Naive thymus-derived CD4-positive, alpha-beta T cell (primary cell): ENCODE measurements at places on chromosomes 16 and 17. TPM values are rescaled to one million over a fixed set of nuclear protein-coding genes. Genes with fewer than 3 reads are reported as not detected.

The FTSJ3 gene
- 44.4 TPM for polyA plus RNA-seq

The KRTAP4-3 gene
- polyA plus RNA-seq: not detected

The SLFN12L gene
- 13.6 TPM for polyA plus RNA-seq

The TMC8 gene
- polyA plus RNA-seq: 217 TPM

The TNRC6A gene
- polyA plus RNA-seq: 13.4 TPM

The ITGA2B gene
- polyA plus RNA-seq: not detected

GRCh38 chr17:14882131-14882530 lies 383.0 kb downstream of the PMP22 start:
- no peak for DNase-seq

DNA sequence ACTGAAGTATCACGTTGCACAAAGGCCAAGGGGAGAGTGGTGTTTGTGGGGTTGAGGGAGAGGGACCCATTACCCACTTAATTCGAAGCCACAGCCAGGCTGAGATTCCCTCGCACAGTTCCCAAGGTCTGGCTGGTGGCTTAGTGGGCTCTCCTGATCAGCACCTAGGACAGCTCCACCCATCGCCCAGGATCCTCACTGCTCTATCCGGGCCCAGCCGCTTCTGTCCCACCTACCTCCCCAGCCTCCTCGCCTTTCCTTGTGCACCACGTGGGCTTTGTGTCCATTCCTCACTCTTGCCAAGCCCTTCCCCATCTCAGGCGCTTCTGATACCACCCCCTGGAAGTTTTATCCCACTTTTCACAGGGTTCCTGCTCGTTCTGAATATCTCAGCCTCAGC lies 163.5 kb downstream of the CCT6B start:
- no peak for DNase-seq

DNA sequence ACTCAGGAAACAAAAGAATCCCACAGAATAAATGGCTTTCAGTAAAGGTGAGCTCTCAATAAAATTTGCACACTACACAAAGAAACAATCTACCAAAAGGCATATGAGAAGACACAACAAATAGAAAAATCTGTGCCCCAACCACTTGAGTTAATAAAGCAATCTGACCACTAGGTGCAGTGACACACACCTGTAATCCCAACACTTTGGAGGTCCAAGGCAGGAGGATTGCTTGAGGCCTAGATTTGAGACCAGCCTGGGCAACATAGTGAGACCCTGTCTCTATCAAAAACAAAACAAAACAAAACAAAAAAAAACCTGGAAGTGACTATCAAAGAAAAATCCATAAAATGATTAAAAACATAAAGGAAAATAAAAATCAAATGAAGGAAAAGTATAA lies 9.6 kb upstream of the ABCA5 start:
- DNase-seq: no peak

DNA sequence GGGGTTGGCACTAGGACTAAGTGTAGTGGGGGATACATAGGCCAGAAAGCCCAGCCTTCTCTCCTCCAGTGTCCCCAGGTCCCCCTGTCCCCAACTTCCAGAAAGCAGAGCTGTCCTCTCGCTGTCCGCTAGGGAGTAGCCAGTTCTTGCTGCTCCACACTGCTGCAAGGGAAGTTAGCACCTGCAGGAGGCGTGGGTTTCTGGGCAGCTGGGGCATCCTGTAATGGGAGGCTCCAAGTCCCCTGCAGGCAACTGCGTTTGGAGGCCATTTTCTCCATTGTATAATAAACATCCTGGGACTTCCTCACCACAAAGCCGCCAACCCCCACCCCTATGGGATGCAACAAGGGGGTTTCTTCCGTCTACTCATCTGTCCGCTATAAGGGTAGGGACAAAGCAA lies 1.7 kb downstream of the RPRML start:
- DNase-seq: no peak

DNA sequence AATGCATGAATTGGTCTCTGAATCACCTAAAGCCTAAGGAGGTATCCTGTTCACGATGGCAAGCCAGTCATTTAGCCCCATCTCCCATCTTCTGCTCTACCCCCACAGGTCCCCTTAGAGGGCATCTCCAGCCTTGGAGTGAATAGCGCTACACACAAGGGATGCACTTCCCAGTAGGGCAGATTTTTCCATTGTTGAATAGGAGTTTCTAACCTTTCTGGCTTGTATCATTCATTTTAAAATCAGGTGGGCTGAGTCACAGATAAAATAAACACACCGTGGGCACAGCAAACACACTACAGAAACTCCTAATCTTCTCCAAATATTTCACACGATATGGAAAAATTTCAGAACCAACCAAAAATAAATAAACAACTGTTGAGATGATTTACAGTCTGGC lies 201.2 kb upstream of the NOG start:
- DNase-seq: no peak

- DNase-seq: no peak
These were observed 329 bp downstream of the SMARCD2 start for GRCh38 chr17:63842173-63842539.

- DNase-seq: no peak
These were observed 502 bp downstream of the SMPD3 start for GRCh38 chr16:68447653-68448359.

- no peak for DNase-seq
These were observed 18.8 kb downstream of the PDZD9 start for GRCh38 chr16:21982108-21982507.

DNA sequence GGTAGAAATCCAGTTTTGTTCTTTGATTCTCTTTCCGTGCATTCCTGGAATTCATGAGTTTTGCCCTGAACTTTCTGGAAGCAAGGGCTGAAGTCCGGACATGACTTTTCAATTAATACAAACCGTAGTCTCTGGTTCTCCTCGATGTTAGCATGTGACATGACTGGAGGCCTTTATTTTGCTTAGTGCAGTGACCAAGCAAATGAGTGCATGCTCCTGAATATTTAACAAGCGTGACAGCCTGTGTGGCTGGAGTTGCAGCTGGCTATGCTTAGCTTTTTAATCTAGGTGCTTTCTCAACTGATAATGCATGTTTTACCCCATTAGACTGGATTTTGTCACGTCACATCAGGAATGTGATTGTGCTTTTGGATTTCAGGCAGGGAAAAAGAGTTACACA lies 302.1 kb downstream of the MAP2K6 start:
- DNase-seq: no peak

GRCh38 chr17:9356488-9356911 lies 219.1 kb downstream of the STX8 start:
- DNase-seq: no peak

DNA sequence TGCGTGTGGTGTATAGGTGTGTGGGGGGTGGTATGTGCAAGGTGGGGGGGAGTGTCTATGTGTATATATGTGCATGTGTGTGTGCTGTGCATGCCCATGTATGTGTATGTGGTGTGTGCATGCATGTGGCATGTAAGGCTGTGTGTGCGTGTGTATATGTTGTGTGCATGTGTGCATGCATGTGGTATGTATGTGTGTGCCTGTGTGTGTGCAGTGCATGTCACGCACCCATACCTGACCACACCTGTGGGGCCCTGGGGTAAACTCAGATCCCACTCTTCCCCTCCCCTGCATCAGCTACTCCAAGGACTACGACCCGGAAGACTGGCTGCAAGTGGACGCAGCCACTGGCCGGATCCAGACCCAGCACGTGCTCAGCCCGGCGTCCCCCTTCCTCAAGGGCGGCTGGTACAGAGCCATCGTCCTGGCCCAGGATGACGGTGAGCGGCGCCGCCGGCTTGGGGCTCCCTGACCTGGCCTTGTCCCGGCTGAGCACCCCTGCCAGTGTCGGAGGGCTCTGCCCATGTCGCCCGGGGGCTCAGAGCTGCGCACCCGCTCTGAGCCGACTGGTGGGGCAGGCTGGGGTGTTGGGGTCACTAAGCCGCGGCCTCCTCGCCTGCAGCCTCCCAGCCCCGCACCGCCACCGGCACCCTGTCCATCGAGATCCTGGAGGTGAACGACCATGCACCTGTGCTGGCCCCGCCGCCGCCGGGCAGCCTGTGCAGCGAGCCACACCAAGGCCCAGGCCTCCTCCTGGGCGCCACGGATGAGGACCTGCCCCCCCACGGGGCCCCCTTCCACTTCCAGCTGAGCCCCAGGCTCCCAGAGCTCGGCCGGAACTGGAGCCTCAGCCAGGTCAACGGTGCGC lies 9.1 kb downstream of the SLC22A31 start:
- DNase-seq: no peak

DNA sequence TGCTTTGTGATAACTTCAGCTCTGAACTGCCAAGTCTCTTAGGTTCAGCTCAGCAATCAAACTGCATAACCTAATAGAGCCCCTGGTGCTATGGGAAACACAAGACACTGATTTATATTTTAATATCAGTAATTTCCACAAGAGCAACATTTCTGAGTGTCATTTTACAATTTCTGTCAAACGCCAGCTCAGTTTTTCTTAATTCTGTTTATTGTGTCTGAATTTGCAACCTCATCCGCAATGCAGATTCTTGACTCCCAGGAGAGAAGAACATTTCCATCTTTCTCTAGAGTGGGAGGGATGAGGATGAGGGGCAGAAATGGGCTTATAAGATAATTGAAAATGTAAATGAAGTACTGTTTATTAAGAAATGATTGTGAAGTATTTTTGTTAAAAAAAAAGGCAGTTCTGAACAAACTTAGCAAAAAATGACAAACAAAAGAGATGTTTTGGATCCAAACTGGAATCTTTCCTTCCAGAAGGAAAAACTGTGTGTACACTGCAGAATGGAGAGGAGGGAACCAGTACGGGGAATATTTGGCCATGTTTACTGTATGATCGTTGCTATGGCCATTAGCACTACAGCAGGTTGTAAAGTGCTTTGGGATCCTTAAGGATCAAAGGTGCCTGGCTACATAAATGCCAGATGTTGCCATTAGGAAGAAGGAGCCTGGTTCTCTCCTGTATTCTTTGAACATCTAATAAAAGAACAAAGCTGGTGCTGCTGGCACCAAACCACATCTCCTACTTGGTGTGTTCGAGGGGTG lies 7.4 kb upstream of the PMFBP1 start:
- DNase-seq: no peak

- no peak for DNase-seq
These were observed 458 bp downstream of the ENKD1 start for GRCh38 chr16:67666032-67666551.

DNA sequence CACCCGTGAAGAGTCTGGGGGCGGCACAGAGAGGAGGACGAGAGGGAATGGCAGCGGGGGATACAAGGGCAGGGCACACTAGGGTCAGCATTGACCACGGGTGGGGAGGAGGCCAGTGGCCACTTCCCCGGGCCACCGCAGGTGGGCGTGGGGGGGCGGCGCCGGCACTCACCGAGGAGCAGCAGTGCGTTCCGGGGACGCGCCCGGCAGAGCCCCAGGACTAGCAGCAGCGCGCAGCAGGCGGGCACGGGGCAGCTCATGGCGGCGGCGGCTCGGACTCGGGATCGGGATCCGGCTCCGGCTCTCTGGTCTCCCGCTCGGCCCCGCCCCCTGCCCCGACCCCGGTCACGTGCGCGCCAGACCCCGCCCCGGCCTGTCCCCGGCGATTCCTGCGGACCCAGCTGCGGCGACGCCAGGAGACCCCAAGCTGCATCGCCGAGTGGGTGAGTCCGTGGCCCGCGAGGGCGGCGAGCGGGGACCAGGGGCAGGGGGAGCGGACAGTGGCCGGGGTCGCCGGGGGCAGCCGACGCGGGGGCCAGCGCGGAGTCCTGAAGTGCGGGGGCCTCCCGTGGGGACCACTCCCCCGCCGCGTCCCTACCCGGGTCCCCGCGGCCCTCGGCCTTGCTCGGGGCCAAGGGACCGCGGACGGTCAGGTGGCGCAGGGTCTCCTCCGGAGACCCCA lies at the start of the genes SGSH and SLC26A11:
Gene SGSH (minus strand): TSS at position 280 of the 682 bp plus-strand sequence. CDS start 20 bp downstream, at position 260.
Gene SLC26A11 (plus strand): TSS at position 374 of the 682 bp plus-strand sequence. CDS start 1,134 bp downstream, outside the sequence.
- peak; percentile 73 for DNase-seq

- DNase-seq: no peak
These were observed 140.9 kb downstream of the SHISA9 start for GRCh38 chr16:13042291-13042685.

DNA sequence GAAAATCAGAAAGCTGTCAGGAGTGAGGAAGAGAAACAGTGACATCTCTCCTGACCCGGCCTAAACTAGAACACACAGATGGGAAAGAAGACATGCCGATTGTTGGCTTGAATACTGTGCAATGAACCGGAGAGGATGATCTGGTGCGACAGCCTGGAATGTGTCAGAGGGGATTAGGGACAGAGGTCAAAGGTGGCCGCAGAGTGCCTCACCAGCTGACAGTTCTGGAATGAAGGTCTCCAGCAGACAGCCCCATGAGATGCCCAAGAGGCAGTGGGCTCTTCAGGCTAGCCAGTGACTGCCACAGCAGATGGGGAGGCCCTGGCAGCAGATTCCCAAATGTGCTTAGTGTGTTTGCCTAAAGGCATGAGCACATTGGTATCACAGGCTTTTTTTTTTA lies 623.2 kb downstream of the CDH8 start:
- DNase-seq: no peak

DNA sequence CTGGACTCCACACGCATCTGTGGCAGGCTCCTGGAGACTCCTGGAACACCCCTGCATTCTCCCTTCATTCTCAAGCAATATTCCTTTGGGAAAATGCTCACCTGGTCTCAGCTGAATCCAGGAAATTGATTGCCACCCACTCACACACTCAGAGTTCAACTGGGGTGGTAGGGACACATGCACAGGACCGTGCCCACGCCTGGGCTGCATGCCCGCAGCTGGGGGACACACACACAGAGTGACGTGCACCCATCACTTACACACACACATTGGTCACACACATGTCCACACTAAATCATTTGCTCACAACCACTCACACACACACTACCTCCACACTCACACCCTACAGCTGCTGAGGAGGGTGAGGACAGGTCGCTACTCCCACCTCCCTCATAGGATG lies 84.8 kb downstream of the ENGASE start:
- DNase-seq: no peak

GRCh38 chr17:51387582-51387981 lies 127.2 kb downstream of the UTP18 start:
- DNase-seq: no peak

DNA sequence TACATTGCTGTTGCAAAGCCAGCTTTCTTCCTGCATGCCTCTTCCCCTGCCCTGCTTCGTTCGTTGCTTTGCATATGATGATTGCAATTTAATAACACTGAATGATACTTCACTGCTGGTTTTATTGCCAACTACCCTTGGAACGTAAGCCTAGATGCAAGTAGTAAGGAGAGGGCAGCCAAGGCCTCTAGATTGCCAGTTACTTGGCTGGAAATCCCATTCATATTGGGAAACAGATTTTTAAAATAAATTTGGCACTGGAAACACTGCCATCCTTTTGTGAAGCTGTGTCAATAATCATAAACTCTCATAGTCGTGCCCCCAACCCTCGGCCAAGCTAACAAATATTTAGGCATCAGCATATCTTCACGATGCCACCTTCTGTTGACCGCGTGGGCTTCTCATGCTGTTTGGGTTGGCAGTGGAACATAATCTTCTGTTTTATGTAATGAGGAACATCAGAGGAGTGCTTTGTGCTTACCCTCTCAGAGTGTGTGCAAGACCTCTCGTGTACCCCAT lies 86.5 kb downstream of the MAP2K6 start:
- no peak for DNase-seq

- DNase-seq: peak; percentile 20
These were observed 52.0 kb downstream of the LDHD start for GRCh38 chr16:75064403-75065148.
